AML-193 (cell line): ENCODE measurements at places on chromosomes 3 and 15.

DNA sequence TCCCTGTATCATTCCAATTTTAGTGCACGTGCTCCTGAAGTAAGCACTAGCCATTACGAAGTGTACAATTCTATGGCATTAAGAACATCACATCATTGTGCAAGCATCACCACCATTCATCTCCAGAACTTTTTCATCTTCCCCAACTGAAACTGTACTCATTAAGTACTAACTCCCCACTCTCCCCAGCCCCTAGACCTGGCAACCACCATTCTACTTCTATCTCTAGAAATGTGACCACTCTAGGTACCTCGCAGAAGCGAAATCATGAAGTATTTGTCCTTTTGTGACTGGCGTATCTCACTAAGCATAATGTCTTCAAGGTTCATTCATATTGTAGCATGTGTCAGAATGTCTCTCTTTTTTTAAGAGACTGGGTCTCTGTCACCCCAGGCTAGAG, 11.4 kb downstream of the PPP1R2 start:
- DNase-seq, result no peak

DNA sequence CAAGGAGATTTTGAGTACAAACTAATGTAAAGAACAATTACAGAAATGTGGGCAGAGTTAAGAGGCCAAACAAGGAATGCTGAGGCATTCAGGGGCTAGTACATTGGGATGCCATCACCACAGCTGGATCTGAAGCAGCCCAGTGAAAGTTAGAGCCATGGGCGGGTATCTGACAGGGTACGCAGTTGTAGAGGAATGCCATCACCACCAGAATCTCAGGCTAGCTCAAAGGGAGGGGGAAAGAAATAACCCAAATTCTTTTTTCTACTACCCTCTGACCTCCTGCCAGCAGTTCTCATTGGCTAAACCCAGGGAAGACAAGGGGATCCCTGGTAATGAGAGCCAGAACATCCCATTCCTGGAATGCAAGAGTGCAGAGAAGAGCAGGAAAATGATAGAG, 9.0 kb upstream of the TSC22D2 start:
- no peak for DNase-seq

DNA sequence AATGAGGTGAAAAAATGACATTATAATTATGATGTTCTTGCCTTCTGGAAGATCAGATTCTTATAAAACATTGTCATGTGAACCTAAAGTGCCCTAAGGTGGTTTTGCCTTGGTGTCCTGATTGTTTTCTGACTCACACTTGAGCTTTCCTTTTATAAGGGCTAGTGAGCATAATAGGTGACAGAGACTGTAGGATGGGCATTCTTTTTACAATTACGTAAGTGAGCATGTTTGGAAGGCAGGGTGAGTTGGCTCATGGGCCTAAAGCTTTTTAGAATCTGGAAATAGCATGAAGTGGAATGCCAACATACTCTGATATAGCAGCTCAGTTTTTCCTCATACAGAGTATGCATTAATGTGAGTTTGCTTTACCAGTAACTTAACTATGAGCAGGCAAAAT, 41.2 kb downstream of the CRYBG3 start:
- DNase-seq, result no peak

DNA sequence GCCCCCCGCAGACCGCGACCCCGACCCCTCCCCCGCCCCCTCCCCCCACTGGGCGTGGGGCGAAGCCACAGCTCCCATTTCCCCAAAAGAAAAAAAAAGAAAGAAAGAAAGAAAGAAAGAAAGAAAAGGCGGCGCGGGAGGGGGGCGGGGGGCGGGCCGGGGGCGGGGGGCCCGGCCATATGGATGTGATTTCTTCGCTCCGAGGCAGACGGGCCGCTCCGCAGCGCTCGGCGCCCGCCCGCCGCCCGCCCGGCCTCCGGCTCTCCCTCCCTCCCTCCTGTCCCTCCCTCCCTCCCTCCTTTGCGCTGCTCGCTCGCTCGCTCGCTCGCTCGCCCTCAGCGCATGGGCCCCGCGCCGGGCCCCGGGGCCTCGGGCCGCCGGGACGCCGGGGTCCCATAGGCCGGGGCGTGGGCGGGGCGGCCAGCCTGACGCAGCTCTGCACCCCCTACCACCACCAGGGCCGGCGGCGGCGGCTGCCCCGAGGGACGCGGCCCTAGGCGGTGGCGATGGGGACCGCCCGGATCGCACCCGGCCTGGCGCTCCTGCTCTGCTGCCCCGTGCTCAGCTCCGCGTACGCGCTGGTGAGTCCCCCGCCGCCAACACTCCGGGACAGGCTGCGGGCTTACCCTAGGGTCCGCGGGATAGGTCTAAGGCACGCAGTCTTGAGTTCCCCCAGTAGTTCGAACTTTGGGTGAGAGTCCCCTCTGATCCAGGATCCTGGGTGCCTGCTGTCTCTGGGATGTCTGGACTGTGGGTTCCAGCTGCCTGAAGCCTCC, 5.7 kb downstream of the PTH1R start:
- DNase-seq, result no peak
